AG04449 (cell line): ENCODE measurements at places on chromosomes 1 and 21.

- DNase-seq, result no peak
Observed at GRCh38 chr1:22709891-22710700, 543 bp upstream of the EPHB2 start.

- DNase-seq, result no peak
Observed at GRCh38 chr1:156684227-156684782, 7.1 kb upstream of the NES start.

DNA sequence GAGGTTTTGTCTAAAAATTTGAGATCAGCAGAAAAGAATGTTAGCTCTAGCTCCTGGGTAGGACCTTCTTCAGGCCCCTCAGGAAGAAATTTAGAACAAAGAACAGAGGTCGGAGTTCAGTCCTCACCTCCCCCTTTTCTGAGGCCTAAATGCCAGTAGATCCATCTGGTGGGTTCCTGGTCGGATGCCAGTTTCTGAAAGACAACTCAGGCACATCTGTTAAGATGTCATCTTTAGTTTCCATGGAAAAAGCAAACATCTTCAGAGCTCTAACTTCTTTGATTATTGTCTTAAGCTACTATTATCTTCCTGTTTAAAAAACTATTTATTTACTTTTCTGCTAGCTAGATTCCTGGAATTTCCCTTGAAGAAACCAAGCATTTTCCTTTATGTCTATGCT, 37.1 kb upstream of the USP25 start:
- no peak for DNase-seq

GRCh38 chr1:159949123-159949522, 3.7 kb upstream of the IGSF9 start:
- no peak for DNase-seq

- no peak for DNase-seq
Observed at GRCh38 chr1:31939484-31940329, 1.5 kb upstream of the PTP4A2 start.

- no peak for DNase-seq
Observed at GRCh38 chr1:20409971-20410370, 76.0 kb downstream of the CAMK2N1 start.

DNA sequence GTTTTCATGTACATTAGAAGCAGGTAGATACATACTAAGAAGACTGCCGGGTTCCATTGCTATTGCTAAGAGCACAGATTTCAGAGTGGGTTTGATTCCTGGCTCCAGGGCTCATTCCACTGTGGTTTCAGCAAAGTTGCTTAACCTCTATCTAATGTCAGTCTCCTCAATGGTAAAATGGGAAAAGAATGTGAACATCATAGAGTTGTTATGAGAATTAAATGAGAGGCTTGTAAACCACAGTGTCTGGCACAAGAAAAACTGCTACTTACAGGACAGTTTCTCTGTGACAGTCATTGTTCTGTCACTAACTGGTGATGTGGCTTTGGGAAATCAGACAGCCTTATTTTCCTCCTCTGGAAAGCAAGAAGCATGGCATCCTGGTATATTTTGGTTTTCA, 10.7 kb upstream of the PLXNA2 start:
- DNase-seq, result peak; percentile 40

GRCh38 chr21:30984889-30985288, 53.4 kb downstream of the KRTAP19-8 start:
- no peak for DNase-seq

- no peak for DNase-seq
Observed at GRCh38 chr1:1153874-1154273, 19.8 kb upstream of the TTLL10 start.

DNA sequence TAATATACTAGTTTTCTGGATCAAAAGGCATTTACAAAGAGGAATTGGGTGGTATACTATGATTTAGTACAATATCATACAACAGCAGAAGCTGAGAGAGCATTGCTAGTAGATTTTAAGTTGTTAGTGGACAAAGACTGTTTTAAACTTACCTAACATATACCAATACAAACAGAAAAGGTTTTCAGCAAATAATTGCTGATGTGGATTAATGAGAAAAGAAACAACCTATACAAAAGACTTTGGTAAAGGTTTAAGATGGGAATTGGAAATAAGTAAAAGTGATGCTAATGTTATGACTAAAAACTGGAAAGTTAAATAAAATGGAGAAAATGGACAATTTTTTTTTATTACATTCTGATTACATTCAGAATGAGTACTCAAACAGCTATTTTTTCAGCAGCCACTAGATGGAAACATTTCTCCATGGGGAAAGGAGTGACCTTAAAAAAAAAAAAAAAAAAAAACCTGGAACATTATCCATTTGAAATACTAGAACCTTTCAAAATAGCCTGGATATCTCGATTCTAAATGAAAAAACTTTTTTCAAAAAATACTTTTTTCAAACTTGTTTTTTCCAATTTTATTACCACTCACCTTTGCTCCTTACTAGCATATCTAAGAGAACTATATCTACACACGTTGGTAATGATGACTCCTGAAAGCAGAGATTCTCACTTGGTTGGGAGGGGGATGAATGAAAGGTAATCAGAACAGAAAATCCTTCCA, 55.4 kb downstream of the EPRS1 start:
- no peak for DNase-seq

DNA sequence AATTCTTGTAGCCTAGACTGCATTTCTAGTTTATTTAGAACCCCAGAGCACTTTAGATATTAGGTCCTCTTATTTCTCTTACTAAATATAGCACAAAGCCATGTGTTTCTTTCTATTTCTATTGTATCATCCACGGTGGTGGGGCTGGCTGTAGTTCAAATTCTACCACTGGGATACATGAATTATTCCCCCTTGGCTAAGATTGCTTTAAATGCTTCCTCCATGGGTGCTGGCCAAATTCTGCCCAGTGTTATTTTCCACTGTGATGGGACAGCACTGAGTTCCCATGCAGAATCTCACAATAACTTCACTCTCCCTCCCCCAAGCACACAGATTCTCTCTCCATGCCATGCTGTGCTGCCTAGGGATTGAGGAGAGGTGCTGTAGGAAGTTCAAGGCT, 41.5 kb upstream of the GBP6 start:
- DNase-seq, result no peak

- DNase-seq, result no peak
Observed at GRCh38 chr1:187018291-187018690, 189.5 kb downstream of the PLA2G4A start.

GRCh38 chr1:37483785-37484184, 9.4 kb downstream of the ZC3H12A start:
- DNase-seq, result no peak

GRCh38 chr1:3908886-3909517, 8.9 kb upstream of the C1orf174 start:
- DNase-seq, result no peak

- DNase-seq, result no peak
Observed at GRCh38 chr1:230328342-230329015, 97.7 kb downstream of the PGBD5 start.

DNA sequence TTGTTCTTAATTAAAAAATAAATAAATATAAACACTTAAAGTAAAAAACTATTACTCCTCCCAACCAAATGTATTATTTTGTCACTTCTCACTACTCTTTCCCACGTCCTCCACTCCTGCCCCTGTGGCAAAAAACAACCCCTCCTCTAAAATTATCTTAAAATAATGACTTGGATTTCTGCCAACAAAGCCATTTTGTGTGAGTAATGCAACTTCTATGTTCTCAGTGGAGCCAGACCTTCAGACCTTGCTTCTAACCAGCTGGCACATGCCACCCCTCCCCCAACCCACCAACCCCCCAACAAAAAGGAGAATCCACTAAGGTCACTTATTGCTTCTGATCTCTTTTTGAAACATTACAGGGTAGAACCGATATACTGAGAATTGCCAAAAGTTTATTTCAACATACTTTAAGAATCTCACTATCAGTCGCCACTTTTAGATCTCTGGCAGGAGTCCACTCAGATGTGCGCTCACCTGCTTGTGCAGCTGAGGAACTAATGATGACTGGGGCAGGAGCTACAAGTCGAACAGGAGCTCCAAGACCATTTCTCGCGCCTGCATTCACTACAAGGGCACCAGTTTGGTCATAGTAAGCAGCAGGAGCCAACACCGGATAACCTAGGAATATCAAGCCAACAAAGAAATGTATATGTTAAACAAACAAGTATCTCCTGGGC, 58.3 kb upstream of the SDC3 start:
- no peak for DNase-seq

GRCh38 chr1:56525489-56526041, 53.8 kb downstream of the PLPP3 start:
- DNase-seq, result no peak

- DNase-seq, result no peak
Observed at GRCh38 chr1:234875328-234875952, 253.2 kb downstream of the TOMM20 start.

- DNase-seq, result no peak
Observed at GRCh38 chr1:92536211-92536979, 49.7 kb upstream of the GFI1 start.

DNA sequence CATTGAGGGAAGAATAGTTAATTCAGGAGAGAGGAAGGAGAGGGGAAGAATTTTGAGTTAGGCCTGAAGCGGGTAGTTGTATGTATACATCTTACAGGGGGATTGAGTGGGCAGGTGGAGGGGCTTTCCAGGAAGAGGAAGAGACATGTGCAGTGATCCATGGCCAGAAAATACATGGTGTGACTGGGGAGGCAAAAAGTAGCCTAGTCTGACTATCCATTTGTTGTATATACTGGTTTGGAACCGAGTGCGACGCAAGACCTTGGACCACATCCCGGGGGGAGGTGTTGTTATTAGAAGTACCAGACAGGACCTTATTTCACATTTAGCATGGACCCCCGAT, 158.3 kb downstream of the SDCCAG8 start:
- DNase-seq, result no peak

DNA sequence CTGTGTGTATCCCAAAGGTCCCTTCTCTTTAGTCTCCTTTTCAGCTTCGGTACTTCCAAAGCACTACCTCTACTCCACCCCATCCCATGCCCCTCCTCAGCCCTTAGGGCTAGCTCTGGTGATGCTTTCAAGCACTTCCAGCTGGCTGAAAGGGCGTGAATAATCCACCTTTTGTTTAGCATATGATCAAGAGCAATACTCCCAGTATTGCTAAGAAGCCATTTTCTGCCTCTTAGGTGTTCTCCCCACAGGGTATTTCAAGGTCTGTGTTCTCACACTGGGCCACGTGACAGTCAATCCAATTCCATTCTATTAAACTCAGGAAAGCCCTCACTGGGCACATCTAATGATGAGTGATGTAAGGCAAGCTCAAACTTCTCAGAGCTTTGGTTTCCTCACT, 298.5 kb upstream of the PROX1 start:
- no peak for DNase-seq

DNA sequence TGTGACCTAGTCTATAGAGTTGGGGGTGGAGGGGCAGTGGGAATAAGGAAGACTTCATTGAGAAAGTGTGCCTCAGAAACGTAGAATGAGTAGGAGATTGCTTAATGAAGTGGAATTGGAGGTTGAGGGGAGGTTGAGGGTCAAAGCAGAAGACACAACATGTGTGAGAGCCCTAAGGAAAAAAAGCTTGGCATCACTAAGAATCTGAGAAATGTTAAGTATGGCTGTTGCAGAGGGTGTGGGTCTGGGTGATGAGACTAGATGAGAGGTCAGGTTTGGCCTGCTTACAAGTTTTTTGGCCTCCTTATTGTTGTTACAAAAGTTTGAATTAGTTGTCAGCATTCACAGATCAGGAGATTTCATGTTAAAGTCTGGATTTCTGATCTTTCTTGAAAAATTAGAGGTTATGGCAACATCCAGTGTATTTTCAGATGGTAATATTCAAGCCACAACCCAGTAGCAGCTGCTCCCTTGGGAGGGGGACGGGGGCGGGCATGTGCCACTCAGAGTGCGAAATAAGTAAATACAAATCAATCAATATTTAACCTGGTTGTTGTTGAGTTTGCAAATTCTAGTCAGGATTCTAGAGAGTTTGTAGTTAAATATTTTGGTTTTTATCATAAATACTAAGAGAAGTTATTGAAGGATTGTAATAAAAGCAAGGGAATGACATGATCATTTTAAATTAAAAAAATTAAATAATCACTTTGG, 4.3 kb downstream of the MAN1A2 start:
- DNase-seq, result no peak

DNA sequence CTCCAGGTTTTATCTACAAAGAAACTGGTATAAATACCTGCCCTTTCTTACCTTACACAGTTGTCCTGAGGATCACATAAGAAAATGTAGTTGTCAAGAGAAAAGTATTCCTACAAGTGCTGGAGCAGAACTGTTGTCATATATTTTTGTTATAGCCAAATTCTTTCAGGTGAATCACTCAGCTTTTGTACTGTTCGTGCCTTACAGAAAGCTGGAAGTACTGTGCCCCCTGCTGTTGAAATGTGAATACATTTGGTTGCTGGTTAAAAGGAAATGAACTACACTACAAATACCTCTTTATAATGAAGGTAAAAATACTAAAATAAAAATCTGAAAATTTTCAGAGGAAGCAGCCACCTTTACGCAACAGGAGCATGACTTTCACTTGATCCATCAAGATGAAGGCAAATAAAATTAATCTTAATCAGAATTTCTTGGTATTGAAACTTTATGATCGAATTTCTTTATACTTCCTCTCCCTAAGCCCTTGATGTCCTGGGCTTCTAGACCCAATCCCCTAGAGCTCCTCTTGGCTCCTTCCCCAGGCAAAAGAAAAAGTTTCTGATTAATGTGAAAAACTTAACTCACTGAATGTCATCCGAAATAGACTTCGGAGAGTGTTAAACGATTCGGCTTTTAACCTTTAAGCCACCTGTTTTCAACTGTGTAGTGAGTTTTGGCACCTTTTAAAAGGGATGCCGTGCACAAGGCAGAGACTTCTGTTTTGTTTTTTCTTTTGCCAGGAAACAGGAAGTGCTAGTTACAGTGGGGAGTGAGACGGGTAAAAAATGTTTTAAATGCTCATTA, 12.5 kb downstream of the CHML start:
- DNase-seq, result peak; percentile 46

DNA sequence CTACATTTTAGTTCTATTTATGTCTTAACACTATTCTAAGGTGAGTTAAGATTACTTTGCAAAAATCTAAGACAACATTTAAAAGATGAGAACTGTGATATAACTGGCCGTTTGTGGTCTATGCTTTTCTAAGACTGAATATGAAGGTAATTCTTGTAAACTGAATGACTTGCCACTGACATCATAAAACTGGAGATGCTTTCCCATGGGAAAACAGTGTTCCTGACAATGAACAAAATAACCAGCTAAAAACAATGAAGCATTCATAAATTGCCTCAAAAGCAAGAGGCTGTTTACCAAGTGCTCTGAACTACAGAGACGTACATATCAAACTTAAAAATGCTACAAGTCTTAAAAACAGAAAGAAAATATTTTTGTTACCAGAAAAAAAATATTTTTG, 54.7 kb downstream of the APP start:
- no peak for DNase-seq

- DNase-seq, result no peak
Observed at GRCh38 chr1:9350013-9350908, 57.6 kb downstream of the SPSB1 start.
